ENCODE measurements at places on chromosomes 2 and 18.

DNA sequence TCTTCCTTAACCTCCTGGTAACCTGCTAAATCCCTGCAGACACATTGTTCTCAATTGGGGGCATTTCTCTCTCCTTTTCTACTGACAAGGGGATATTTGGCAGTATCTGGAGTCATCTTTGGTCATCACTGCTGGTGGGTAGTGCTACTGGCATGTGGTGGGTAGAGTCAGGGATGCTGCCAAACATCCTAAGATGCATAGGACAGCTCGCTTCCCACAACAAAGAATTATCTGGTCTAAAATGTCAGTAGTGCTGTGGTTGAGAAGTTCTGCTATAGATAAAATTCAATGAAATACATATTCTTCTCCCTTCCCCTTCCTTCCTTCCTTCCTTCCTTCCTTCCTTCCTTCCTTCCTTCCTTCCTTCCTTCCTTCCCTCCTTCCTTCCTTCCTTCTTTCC lies 18.7 kb upstream of the LHCGR start:
- no peak for DNase-seq

DNA sequence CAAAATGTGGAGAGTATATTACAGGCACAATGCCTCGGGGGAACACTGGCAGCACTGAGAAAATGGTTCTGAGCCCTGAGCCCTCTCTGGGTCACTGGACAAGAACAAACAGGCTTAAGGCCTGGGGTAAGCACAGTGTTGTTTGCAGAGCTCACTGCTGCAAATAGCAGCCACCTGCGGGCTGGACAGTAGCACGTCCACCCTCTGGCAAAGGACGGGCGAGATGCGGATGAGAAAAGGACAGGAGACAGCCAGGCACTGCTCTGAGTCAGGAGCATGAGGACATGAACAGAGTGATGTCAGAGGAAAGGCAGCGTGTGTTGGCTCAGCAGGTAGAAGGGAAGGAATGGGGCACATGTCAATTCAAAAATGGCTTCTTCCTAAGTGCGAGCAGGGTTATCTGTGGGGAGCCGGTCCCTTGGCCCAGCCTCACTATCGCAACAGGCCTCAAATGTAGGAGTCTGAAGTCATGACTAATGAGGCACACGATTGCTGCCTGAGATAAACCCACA lies 25.9 kb upstream of the NEB start:
- no peak for DNase-seq

- no peak for DNase-seq
Measured at GRCh38 chr2:193461431-193461934, 1266.8 kb upstream of the TMEFF2 start.

- DNase-seq, result no peak
Measured at GRCh38 chr2:118242216-118242615, 153.9 kb downstream of the INSIG2 start.

DNA sequence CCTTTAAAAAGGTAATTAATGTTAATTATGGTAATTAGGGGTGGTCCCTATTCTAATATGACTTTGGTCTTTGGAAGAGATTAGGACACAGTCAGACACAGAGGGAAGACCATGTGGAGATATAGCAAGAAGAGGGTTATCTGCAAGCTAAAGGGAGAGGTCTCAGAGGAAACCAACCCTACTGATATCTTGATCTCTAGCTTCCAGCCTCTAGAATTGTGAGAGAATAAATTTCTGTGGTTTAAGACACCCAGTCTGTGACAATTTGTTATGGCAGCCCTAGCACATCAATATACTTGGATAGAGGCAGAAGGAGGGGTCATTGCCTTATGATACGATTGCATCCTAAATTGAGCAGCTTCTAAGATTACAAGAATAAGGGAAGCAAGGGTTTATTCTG lies 21.3 kb upstream of the NT5C1B start:
- no peak for DNase-seq

DNA sequence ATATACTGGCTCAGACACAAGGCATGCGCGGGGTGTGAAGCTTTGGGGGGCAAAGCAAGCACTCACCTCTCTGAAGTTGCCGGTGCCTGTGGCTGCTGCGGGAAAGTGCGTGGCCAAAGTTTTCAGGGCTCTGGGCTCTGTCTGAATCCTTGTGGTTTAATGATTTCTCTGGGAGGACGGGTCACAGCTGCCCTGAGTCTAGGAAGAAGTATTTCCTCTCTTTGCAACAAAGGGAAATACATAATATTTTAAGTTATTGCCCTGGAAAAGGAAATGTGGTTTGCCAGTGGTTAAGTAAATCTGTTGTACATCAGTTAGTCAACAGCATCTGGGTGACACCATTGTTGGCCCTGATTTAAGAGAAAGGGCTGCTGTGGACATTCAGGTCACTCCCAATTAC lies 56.7 kb upstream of the ZDBF2 start:
- DNase-seq, result no peak

DNA sequence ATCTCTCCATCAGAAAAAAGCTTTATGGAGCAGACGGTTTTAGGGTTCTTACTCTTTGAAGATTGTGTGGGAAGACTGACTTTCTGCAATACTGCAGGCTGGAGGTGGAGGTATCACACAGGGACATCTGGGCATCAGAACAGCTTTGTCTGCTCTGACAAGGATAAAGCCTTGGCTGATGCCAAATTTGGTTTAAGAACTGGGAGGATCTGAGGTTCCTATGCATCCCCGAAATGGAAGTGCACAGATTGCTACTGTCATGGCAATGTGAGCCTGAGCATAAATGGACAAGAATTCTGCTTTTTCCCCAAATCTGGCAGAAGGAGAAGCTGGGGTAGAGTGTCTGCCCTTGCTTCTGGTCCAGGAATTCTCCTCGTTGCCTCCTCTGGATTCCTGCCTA lies 424.3 kb downstream of the SLC4A3 start:
- DNase-seq, result no peak

- no peak for DNase-seq
Measured at GRCh38 chr2:73289304-73289703, 4.0 kb downstream of the EGR4 start.

- peak; percentile 69 for DNase-seq
Measured at GRCh38 chr2:201404699-201405280, 46.5 kb downstream of the TRAK2 start.

GRCh38 chr2:218370410-218371063 lies 11.5 kb upstream of the SLC11A1 start:
- no peak for DNase-seq

GRCh38 chr2:80326214-80326613 lies 21.7 kb upstream of the LRRTM1 start:
- DNase-seq, result no peak
